ENCODE measurements at places on chromosomes 2 and 18. TPM values are rescaled to one million over a fixed set of nuclear protein-coding genes. Genes with fewer than 3 reads are reported as not detected.

Gene ARHGEF33
- total RNA-seq, result not detected

Gene CHRNG
- total RNA-seq, result not detected

Gene TMEM247
- total RNA-seq, result not detected

Gene COL4A3
- 0.67 TPM for total RNA-seq

Gene LPIN2
- 11.8 TPM for total RNA-seq

Gene GTF3C2
- 147 TPM for total RNA-seq

Gene LBH
- 90.7 TPM for total RNA-seq

Measured in H7 (cell line).